NCI-H2227 treated with DMSO at 0.1 percent for 48 hours (cell line): ENCODE measurements at places on chromosomes 12 and 14.

- DNase-seq = no peak
Measured at GRCh38 chr12:105426766-105427165, 96.3 kb downstream of the C12orf75 start.

DNA sequence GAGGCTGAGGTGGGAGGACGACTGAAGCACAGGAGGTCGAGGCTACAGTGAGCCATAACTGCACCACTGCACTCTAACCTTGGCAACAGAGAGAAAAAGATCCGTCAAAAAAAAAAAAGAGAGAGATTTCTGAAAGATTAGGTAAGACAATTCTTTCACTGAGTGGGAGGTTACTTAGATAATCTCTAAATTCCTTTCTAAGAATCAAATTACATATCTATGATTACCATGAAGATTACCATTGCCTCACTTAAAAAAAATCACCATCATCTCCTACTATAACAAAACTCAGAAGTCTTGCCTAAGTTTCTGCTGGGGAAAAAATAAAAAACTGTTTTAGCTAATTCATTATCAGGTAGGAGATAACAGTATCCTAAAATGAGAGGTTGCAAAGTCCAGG lies 366.7 kb downstream of the DUSP6 start:
- no peak for DNase-seq

DNA sequence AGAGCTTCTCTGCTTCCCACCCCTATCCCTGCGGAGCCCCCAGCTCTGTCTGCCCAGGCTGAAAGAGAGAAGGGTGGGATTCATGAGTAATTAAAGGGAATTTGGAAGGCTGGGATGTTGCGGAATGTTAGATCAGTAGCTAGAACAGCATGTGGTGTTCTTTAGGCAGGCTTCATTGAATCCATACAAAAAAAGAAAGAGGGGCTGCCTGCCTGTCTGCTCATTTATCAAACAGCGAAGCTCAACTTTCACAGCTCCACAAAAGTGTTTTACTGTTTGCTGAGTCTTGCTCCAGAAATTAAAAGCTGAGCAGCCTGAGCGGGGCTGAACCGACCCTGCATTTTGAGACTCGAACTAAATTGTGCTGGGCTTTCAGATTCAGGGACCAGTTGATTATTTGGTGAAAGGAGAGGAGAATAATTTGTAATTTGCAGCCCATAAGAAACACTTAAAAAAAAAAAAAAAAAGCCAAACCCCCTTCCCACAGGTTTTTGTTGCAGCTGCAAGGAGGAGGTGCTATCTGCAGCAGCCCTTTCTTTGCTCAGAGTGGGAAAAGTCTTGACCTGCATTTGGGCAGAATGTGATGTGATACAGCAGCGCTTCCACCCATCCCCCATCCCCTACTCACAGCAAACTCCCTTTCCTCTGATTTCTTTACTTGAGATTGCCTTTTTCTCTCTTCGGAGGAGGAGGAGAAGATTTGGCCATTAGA lies 89.7 kb downstream of the RFX4 start:
- DNase-seq = peak; percentile 25

DNA sequence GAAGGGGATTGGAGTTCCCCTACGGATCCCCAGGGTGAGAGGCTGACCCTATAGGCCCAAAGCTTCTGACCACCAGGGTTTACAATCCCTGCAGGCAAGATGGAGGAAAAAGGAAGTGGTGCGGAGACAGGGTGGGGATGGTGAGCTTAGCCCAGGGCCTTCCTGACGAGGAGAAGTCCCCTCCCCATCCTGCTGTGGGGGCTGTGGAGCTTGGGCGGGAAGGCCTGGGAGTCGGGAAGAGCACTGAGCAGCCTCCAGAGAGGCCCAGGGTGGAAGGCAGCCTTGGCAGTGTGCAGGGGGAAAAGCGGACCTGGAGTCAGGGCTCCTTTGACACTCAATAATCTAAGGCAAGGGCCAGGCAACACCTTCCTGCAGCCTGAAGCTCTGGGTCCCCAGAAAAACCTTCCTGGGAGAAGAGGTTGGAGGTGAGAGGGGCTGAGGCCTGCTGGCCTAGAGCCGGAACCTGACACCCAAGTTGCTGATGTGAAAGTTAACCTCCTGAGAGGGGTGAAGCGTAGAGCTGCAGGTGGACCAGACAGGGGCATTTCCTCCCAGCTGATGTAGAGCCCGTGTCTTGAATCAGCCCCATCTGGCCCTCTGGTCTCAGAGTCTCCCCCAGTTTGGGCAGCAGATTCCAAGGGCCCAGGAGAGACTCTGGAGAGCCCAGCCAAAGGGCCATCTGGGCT lies 6.0 kb downstream of the HDAC7 start:
- DNase-seq = no peak

DNA sequence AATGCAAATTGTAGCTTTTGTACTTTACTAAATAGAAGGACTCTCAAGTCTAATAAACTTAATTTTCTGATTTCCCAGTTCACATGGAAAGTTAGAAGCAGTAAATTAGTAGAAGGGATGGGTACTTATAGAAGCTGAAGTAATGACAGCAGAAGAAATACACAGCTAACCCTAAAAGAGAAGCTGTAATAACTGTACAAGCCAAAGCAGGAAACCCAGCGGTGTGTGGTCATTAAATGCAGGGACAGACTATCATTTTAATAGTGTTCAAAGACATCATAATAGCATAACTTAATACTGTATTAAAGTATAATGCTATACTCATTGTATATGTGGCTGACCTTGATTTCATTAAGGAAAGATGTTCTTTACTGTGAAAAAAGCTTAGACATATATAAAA lies 74.9 kb downstream of the PCNX1 start:
- no peak for DNase-seq

DNA sequence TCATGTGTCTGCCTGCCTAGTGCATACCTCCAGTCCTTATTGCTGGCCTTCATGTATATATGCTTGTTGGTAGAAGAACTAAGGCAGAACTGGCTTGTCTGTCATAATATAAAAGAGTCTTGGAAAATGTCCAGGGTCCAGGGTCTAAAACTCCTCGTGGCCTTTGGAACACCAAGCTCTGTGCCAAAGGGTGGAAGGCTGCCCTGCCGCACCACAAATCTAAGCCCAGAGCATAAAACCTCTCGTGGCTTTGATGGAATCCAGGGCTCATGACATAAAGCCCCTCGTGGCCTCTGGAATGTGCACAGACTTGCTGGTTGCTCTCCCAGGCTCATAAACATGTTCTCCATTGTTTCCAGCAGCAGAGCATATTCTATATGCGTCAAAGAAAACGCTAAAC lies 107.9 kb downstream of the BBS10 start:
- no peak for DNase-seq

DNA sequence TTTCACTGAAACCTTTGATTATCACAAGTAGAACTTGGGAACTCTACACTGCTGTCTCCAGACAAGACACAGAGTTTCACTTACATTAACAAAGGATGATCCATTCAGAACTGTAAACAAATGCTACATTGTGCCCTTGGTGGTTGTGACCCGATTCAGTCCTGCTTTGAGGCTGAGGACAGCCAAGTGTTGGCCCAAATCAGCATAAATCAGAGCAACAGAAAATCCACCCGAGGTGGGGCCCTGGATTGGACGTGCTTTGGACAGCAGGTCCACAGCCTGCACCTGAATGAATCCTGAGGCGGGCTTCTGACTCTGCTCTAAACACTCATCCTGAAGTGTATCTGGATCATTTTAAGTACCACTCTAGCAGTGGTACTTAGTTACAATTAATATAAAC lies 68.8 kb downstream of the PPP2R5C start:
- no peak for DNase-seq

DNA sequence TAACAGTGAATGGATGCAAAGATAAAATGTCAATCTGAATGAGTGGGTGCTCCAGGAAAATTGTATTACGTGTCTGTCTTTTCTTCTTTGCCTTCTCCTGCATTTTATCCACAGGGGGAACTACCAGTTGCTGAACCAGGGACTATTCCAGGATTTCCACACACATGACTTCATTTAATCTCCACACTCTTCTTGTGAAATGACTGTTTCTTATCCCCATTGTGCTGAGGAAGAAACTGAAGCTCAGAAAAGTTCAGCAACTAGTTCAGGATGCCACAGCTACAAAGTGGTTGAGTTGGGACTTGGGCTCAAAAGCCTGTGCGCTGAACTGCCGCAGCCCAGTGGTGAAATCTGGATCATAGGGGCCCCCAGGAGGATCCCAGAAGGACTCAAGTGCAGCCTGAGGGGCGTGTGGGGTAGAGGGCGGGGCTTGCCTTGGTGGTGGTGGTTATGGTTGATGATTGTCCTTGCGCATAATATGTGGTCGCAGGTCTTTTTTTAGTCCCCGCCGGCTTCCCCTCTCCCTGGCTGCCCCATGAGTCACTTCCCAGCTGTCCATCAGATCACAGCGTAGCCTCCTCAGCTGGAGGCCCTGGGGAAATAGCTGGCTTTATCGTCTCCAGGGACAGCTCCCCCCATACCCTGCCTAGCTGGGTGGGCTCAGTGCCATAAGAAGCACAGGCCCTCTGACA lies 235.2 kb upstream of the CRY1 start:
- peak; percentile 11 for DNase-seq

GRCh38 chr14:63726499-63726898 lies 1.4 kb downstream of the SGPP1 start:
- no peak for DNase-seq

DNA sequence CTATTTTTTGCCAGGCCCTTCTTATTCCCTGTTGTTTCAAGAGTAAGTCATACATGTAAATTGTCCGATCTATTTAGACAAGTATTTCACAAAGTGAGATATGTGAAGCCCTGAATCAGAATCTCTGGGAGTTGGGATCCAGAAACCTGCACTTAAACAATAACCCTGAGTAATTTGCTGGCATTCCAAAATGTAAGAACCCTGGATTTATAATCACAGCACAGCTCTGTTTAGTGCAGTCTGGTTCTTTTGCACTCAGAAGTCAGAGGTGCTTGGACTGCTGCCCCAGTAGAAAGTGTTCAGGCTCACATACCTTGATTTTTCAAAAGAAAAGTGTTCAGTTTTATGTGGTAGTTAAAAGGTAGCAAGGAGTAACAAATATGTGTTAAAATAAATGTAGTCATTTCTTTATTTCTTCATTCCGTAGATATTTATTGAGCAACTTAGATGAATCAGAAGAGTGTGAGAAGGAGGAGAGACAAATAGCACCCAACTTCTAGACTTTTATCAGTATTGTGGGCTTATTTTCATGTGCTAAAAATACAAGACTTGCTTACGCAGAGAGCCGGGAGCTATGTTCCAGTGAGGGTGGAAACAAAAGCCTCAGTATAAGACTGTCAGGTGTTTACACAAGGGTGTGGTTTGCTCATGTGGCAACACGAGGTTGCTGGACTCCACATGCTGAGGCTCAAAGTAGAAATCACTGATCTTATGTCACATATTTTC lies 70.1 kb downstream of the SYNE2 start:
- DNase-seq = no peak

DNA sequence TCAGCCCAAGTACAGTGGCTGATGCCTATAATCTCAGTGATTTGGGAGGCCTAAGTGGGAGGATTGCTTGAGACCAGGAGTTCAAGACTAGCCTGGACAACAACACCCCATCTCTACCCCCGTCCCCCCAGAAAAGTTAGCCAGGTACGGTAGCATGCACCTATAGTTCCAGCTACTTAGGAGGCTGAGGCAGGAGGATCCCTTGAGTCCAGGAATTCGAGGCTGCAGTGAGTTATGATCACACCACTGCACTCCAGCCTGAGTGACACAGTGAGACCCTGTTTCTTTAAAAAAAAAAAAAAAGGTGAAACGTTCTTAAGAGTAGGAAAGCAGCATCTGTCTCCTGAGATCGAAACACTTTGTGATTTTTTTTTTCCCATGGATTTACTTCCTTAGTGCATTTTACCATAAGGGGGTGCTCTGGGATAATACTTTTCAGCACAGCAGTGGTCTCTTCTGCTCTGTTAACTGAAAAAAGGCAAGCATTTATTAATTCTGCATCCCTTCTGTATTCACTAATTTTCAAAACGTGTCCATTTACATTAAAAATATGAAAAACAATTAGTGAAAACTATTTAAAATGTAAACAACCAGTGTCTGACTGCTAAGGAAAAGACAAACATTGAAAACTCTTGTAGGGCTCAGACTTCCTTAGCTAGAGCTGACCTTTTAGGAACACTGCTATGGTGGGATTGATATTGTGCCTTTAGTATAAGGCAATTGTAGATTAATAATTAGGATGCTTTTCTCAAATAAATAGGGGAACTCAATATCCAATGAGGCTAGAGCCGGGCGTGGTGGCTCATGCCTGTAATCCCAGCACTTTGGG lies 31.2 kb upstream of the USP44 start:
- DNase-seq = peak; percentile 47

DNA sequence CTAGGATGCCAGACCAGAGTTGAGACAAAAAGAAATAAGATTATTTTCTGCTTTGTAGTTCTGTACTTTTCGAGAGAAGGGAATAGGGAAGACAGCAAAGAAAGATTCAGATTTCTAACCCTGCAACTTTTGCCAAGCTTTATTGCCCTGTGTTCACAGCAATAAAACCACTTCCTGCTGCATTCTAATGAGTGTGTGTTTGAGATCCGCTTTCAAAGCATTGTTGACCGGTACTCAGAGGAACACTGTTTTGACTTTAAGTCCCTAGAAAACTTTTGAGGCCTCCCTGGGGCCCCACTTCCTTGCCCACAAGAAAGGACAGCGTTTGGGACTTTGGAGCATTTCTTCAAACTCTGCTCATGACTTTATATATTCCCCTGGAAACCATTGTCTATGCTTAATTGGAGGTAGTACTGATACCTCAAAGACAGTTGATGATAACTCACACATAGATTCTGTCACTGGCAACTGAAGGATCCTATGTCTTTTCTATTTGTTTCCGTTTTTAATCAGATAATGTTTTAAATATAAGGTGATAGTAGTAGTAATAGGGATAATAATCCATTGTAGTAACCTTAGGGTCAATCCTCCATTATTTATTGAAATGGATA lies 1.3 kb downstream of the RNASE6 start:
- DNase-seq = no peak

GRCh38 chr12:131795690-131796410 lies 32.3 kb upstream of the MMP17 start:
- DNase-seq = no peak

GRCh38 chr12:60863421-60863820 lies 1267.6 kb downstream of the SLC16A7 start:
- DNase-seq = no peak

- DNase-seq = no peak
Measured at GRCh38 chr12:87381742-87382141, 647.5 kb downstream of the C12orf50 start.

- no peak for DNase-seq
Measured at GRCh38 chr14:72907886-72908285, 14.0 kb upstream of the DPF3 start.

GRCh38 chr12:124761056-124761455 lies 102.6 kb downstream of the SCARB1 start:
- DNase-seq = no peak

DNA sequence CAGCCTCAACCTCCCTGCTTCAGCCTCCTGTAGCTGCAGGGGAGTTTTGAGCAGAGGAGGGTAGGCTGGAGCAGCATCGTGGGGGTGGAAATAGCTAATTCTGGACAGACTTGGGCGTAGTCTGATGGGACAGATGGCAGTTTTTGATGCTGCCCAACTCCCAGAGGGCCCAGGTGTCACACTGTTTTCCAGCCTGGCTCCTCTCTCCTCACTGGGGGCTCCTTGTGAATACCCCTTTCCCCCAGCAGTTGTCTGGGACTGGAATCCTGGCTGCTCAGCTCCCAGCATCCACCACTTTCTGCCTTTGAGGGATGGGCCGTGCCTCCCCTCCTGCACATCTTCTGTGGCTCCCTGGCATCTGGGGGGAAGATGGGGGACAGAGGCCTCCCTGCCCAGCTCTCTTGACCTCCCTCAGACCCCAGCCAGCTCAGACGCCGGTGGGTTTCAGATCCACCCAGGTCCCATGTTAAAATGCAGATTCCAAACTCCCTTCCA lies 34.0 kb downstream of the SH2B3 start:
- DNase-seq = no peak
